ENCODE measurements at places on chromosomes 5 and 9. TPM values are rescaled to one million over a fixed set of nuclear protein-coding genes. Genes with fewer than 3 reads are reported as not detected.

GPR151 gene
- total RNA-seq = not detected

PCDHB3 gene
- 1.8 TPM for total RNA-seq

ASTN2 gene
- total RNA-seq = 3.5 TPM

NRARP gene
- 2.5 TPM for total RNA-seq

DPYSL3 gene
- total RNA-seq = 87.5 TPM

CHSY3 gene
- total RNA-seq = 6.3 TPM

DNA sequence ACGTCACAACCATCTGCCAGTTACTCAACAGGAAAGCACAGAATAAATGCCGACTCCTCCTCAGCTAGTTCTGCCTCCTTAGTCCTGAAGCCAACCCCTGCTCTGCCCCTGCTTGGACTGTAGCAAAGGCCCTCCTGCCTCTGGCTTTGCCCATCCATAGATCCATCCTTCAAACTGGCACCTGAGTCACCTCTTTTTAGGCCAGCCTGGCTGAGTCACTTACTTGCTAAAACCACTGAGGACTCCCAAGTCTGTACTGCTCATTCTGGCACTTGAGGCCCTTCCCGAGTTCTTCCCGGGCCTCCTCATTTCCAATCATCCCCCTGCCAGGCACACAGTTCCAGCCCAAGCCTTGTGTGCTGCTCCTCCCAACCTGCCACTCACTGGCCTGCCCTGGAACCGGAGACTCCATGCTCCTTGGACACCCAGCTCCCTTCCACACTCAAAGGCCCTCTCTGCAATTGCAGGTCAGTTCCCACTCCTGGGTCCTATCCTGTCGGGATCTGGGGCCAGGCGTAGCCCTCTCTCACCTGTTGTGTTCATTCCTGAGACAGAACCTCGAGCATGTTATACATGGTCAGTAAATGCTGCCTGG is 220.1 kb downstream of the DAB2IP start:
- DNase-seq = no peak

DNA sequence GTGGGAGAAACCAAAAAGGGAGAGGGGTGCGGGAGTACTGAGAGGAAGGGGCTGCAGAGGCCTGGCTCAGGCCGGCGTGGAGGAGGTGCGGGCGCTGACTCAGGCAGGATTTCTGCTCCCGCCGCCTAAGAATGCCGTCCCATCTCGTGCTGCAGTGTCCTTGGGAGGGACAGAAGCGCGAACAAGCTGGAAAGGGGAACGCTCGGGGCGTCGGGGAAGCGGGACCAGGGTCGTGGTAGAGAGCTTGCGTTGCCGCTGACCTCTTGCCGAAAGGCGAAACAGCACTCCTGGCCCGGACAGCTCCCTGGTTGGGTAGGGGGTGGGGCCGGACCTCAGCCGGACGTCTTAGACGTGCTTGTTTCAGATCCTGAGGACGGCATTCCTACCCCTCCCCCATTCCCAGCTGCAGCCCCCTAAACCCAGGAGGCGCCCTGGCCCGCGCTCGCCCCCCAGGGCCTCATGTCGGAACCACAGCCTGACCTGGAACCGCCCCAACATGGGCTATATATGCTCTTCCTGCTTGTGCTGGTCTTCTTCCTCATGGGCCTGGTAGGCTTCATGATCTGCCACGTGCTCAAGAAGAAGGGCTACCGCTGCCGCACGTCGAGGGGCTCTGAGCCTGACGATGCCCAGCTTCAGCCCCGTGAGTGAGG is 1.1 kb downstream of the RELL2 start:
- peak; percentile 68 for DNase-seq

- DNase-seq = peak; percentile 6
These were observed 63.8 kb downstream of the TARS1 start for GRCh38 chr5:33504570-33504969.

DNA sequence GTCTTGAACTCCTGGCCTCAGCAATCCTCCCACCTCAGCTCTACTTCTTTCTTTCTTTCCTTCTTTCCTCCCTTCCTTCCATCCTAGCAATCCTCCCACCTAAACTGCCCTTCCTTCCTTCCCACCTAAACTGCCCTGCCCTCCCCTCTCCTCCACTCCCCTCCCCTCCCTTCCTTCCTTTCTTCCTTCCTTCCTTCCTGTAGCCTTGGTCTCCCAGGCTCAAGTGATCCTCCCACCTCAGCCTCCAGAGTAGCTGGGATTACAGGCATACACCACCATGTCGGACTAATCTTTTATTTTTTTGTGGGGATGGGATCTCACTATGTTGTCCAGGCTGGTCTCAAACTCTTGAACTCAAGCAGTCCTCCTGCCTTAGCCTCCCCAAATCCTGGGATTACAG is 65.8 kb downstream of the NFIB start:
- no peak for DNase-seq

DNA sequence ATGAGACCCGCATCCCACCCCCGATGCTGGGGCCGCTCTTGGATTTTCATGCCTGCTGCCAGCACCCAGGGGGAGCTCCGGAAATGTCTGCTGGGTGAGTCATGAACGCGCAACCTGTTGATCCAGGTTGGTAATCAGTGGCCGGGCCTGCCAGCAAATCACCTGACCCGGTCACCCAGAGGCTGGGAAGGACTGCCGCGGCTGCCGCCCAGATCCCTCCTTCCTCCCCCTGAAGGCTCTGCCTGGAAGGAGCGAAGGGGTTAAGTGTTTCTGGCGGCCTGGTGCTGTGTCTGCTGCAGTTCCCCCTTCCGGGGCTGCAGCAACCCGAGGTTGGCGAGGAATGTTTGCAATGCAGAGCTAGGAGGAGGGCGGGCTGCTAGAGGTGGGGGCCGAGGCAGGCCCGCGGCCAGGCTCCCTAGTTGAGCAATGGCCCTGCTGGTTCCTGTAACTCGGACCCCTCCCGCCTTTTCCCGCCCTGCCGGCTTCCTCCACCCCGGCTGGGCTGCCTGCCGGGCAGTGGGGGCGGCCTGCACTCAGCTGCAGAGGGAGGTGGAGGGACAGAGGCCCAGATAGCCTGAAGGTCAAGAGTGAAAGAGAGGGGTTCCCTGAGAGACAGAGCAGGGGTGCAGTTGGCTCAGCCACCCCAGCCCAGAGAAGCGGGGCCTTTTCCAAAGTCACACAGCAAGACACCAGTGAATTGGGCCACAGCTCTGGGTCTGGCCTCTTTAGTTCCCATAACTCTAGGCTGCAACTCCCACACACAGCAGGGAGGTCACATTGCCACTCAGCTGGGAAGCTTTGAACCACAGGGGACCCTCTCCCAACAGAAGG is 156.3 kb upstream of the IER5L start:
- DNase-seq = peak; percentile 97

DNA sequence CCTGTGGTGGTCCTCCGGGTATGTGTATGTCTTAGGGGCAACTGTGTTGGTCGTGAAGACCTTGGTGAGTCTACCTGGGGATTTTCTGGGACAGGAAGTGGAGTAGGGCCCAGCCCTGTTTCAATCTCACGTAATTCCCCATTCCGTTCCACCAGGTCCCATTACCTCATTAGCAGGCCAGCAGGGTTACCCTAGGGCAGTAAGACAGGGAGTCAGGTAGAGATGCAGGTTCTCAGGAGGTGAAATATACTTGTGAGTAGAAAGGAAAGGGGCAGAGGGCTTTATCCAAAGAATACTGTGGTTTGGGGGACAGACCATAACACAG is 56.5 kb downstream of the MACROH2A1 start:
- no peak for DNase-seq

DNA sequence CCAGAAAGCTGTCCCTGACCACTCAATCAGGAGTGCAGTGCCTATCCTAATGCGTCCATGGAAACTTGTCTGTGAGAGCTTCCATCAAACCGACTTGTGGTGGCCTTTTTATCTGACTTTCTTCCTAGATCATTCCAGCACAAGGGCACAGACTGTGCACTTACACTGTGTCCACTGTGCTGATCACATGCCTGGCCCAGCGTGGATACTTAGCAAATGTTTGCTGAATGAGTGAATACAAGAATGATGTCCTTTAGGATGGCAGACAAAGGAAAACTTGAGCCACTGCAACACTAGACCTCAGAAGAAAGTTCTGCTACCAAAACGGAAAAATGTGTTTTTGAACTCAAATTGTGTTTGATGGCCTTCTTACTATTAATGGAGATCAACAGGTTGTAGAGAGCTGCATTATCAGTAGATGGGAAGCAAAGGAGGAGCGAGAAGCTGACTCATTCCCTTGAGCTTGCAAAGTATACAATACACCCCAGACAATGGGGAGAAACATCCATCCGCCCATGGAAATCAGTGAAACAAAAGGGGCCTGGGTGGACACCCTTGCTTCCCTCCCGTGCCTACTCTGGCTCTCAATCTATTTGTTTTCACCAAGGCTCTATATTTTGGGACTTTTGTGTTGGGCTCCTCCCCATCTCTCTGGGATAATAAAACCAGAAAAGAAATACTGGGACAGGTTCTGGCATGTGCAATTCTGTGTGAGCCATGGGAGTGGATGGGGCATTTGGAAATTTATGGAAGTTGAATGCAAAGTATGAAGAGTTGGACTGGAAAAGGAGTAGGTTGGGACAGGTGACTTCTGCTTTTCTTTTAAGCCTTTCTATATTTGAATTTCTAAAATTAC is 76.2 kb upstream of the ZFAND5 start:
- no peak for DNase-seq

DNA sequence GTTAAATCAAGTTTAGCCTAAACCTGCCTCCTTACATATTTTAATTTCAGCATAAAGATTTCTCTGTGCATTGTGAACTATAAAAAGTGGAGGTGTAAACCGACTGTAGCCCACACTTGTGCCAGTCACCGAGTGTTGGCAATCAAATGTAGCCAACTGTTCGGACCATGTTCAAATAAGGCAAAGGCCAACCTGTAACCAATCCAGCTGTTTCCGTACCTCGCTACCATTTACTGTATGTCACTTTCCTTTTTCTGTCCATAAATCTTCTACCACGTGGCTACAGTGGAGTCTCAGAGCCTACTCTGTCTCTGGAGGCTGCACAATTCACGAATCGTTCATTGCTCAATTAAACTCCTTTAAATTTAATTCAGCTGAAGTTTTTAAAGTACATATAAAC is 156.0 kb downstream of the SLC25A46 start:
- DNase-seq = no peak

DNA sequence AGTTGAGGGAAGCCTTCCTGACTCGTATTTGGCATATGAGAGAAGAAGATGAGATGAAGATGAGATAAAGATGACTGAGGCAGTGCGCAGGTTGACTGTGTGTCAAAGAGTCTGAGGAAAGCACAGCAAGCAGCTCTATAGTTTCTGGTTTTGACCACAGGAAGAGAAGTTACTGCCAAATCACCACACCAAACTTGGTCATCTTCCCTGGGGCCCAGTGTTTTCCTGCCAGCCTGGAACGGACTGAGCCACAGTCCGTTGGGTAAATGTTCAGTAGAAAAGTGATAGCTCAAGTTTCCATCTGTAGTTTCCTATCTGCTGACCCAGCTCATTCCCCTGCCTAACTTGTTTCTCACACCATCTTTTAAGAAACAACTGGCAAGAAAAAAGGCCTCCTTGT is 80.7 kb upstream of the ADAMTS19 start:
- no peak for DNase-seq

GRCh38 chr9:109894921-109895758 is 115.1 kb downstream of the PALM2AKAP2 start:
- DNase-seq = peak; percentile 83

DNA sequence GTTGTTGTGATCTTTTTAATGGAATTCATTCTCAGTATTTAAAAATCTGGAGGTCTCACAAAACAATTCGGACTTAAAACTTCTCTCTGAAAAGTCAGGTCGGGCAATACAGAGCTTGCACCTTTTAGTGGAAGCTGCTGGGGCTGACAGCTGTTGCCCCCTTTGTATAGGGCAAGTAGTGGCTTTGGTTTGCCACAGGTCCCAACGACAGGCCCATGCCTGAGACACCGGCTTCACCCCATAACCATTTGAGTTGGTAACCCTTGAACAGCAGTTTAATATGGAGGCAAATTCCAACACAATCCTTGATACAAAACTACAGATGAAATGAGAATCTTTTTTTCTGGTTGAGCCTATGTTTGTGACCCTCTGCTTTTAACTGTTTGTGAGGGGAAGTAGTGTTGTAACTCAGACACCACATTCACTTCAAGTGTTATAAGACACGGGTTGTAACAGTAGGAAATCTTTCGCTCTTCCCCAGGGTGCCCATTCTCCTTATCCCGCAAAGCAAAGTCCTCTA is 752 bp upstream of the GLRX start:
- no peak for DNase-seq

DNA sequence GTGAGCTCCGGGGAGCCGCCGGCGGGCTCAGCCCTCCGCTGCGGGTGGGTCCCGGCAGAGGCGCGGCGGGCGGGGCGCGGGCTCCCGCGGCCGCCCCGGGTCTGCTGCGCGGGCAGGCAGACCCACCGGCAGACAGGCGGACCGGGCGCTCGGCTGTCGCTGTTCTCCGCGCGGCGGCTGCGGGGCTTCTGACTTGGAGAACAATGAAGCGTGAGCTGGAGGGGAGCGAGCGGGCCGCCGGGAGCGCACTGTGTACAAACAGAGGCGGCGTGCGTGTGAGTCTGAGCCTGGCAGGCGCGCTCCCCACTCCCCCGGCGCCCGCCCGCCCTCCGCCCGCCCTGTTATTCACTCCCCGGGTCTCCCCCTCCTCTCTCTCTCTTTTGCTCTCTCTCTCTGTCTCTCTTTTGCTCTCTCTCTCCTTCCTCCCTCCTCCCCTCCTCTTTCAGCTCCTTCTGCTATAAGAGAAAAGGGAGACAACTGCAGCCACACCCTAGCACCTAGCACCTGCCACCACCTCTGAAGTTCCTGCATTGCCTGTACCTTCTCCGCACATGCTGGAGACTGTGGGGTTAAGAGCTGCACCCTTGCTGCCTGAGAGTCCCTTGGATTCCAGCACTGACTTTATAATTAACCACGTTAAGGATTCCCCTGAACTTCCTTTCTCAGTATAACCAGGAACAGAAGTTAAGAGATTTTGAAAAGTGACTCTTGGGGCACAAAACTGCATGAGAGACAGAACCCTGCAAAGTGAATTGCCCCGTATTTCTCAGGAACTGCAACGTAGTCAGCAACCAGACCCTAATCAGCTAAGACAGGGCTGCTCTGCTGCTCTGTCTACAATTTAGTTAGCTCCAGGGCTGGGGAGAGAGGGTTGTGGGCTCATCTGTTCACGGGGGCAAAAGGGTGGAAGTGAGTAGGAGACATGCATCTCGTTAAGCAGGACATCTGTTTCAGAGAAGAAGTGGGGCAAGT is at the start of gene EDIL3:
EDIL3 (minus strand) TSS at position 277 of the 972 bp plus-strand sequence. CDS start 506 bp downstream, outside the sequence.
- peak; percentile 41 for DNase-seq

- no peak for DNase-seq
These were observed 209.1 kb downstream of the TARS1 start for GRCh38 chr5:33649549-33650482.

- peak; percentile 47 for DNase-seq
These were observed 195.7 kb downstream of the NR3C1 start for GRCh38 chr5:143207563-143208364.
